ENCODE measurements at places on chromosomes 3 and 15.
A peak's percentile ranks its signal among the peaks of the same experiment; 100 is the strongest.

DNA sequence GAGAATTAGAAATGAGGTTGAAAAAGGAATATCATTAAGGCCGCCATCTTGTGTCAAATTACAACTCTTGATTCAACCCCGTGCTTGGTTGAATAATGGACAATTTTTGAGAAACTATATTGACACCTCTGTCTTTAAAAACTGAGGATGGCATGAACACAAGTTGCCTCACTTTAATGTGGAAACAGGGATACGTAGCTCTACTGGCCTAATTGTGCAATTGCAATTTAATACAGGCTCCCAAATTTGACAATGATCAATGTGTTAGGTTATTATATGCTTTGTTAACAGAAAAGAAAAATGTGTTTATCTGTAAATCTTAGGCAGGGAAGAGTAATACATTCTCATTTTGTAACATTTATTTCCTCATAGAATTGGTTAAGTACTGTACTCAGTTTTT lies 77.1 kb upstream of the MCTP2 start:
- DNase-seq = no peak

DNA sequence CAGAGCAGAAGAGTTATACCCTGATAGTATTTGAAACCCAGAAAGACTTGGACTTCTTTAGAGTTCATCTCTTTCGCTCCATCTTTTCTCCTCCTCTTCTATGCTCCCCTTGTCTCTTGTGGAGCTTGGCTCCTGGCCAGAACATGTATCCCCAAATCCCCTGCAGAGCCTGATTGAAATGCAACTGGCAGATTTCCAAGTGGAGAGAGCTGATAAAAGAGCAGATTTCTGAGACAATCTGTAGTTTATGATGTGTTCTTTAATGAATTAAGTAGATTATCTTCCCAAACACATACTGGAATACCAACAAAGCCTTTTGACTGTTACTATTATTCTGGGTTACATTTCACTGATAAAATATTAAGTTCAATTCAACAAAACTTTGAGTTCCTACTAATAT lies 33.4 kb downstream of the UNC13C start:
- DNase-seq = no peak

- no peak for DNase-seq
Observed at GRCh38 chr15:85763673-85764633, 30.8 kb downstream of the KLHL25 start.

DNA sequence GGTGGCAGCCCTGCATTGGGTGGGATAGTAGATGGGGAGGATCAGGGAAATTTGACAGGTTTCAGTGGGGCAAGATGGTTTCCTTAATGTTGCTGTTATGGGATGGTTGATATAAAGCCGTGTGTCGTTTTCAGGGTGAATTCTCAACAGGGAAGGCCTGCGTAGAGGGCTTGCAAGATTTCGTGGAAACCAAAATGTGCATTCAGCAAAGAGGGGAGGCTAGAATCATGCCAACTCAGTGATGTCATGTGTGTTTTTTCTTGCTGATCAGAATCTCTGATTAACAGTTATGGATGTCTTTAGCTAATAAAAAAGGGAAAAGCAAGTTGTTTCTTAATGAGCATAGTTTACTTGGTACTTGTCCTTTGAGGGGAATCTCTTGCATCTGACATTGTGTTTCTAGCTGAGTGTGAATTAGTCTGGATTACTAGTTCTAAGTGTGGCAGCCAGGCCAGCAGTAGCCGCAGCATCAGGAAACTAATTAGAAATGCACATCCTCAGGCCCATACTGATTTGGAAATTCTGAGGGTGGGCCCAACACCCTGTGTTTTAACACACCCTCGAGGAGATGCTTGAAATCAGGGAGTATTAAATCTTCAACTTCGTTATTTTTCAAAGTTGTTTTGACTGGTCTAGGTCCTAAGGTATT lies 24.8 kb downstream of the MRAS start:
- no peak for DNase-seq

- DNase-seq = no peak
Observed at GRCh38 chr3:119700269-119700919, 2.4 kb upstream of the CFAP91 start.

DNA sequence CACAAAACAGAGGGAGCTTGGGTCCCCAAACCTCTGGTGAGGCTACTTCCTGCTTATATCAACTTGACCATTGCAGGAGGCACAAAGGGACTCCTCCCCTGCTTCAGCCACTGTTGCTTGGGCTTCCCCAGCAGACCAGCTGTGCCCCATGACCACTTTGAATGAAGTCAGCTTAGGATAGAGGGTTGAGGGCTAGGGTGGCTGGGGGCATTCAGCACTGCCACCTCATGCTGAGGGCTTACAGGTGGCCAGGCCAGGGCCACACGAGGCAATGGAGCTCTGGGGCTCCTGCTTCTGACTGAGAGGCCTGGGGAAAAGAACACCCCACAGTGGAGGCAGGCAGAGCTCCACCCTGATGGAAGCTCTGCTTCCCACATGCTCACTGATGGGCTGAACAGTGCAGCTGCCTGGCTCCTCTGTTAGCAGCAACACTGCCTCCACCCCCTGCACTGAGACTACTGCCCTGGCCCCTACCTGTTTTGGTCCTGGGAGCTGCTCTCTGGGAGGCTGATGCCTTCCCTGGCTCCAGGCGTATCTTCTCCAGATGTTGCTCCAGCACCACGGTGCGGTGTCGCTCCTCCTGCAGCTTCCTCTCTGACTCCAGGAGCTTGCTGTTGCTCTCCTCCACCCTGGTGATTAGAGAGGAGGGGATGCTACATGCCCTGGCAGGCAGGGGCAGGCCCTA lies 10.2 kb upstream of the HHATL start:
- no peak for DNase-seq

- DNase-seq = peak; percentile 4
Observed at GRCh38 chr3:109382588-109382987, 45.2 kb upstream of the DPPA4 start.

DNA sequence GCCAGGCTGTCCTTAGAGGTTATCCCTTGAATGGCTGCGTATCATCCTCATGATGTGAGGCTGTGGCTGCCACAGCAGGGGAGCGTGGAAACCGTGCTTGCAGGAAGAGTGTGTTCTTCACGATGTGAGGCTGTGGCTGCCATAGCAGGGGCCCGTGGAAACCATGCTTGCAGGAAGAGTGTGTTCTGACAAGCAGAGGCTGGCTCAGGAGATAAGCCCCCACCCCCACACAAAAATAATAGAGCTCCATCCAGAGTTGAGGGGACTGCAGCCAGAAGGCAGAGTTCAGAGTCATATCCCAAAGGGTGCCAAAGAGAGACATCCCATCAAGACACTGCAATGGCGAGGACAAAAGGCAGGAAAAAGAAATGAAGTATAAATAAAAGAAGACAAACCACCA lies 22.6 kb upstream of the BDH1 start:
- no peak for DNase-seq

DNA sequence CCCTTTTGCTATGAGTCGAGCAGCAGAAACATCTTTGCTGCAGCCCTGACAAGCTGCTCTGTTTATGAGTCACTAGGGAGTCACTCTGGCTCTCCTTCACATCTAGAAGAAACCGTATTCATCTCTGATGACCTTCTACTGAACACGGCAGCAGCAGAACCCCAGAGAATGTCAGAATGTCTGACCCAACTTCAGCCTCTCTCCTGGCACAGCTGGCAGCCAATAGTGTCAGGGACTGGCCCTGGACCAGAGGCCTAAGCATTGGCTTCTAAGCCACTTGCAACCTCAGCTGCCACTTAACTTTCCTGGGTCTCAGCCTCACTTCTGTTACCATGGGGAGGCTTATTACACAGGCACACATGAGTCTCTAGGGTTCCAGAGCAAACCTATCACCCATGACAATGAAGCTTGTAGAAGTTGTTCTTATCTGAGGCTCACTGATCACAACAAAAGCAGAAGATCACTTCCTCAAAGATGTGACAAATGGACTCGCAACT lies 184.1 kb upstream of the TLE3 start:
- DNase-seq = no peak

DNA sequence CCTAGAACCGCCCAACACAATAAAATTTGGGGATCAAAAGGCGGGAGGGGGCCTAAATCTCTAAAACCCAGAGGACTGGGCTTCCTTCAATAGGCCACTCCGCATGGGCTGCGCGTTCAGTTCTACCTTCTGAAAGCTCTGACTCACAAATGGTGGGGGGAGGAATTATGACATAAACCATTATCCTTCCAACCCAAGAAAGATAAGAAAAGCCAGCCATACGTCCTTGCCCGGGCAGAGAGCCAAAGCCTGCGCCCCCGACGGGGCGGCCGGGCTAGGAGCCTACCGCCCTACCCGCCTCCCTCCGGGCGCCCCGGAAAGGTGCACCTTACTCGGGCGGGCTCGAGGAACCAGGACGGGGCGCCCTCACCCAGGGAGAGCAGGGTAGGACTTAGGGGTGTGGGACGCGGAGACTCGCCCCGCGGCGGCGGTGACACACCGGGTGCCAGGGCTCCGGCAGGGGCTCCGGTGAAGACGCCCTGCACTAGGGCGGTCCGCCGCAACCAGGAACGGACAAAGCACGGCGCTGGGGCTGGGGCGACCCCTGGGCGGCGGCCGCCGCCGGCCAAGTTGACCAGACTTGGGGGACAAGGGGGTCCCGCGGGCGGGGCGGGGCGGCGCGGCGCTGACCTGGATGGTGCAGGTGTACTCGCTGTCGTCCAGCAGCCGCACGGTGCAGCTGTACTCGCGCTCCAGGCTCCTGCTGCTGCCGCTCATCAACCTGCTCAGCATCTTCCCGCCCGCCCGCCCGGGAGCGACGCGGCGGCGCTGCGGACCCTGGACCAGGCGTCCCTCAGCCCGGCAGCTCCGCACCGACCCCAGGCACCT lies 534 bp downstream of the FRMD5 start:
- peak; percentile 21 for DNase-seq

DNA sequence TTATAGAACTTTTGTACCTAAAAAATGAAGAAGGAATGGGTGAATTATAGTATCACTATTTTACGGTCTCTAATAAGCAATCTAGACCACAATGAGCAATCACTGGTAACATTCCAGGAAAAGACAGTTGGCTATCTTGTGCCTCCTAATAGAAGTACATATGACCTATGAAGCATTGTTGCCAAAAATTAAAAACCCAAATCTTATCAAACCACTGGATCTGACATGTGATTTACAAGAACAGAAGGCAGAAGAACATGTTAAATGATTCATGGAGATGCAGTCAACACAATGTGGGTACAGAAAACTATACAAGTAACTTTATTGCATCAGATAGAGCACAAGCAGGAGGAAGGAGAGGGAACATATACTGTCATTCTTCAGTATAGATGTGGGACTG lies 14.5 kb upstream of the HYKK start:
- no peak for DNase-seq

DNA sequence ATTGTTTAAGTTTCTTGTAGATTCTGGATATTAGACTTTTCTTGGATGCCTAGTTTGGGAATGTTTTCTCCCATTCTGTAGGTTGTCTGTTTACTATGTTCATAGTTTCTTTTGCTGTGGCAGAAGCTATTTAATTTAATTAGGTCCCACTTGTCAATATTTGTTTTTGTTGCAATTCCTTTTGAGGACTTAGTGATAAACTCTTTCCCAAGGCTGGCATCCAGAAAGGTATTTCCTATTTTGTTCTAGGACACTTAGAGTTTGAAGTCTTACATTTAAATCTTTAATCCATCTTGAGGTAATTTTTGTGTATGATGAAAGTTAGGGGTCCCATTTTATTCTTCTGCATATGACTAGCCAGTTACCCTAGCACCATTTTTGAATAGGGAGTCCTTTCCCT lies 54.9 kb downstream of the MME start:
- DNase-seq = no peak

- no peak for DNase-seq
Observed at GRCh38 chr3:8979262-8979661, 16.0 kb upstream of the RAD18 start.

- no peak for DNase-seq
Observed at GRCh38 chr15:69395991-69396390, 18.2 kb upstream of the KIF23 start.

- no peak for DNase-seq
Observed at GRCh38 chr15:77748078-77749064, 115.7 kb upstream of the LINGO1 start.

DNA sequence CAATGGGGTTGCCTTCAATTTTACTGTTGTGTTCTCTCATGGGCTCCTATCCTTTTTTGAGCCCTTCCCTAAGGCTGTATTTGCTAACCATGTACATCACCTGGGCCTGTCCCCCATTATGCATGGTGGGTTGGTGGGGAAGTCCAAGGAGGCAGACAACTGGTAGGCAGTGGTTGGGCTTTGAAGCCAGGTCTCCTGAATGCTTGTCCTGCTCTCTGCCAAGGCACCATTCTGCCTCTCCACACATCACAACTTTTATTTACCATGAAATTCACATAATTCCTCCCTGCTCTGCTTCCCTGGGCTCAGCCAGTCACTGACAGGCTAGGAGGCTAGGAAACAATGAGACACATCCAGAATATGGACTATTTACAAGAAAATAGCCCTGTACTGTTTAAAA lies 41.0 kb upstream of the COPB2 start:
- no peak for DNase-seq

- no peak for DNase-seq
Observed at GRCh38 chr15:85337425-85338074, 42.9 kb upstream of the AKAP13 start.

DNA sequence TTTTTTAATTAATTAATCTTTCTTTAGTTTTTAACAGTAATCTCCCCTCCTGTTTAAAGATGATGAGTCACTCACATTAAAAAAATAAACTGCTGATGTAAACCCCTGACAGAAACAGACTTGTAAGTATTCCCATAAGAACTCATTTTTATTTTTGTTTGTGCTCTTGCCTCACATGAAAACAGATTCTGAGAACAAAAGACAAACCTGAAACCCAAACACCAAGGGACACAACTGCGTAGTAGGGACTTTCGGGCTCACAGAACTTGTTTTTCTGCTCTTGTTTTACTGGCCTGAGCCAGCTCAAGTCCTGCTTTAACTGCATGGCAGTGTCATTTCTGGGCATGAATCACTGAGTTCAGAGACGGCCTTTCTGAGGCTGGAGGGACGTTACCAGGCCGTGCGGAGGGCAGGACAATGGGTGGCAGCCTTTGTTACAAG lies 600.8 kb downstream of the FOXP1 start:
- DNase-seq = peak; percentile 11

GRCh38 chr3:38843898-38844297 lies 27.9 kb upstream of the SCN10A start:
- DNase-seq = peak; percentile 42

DNA sequence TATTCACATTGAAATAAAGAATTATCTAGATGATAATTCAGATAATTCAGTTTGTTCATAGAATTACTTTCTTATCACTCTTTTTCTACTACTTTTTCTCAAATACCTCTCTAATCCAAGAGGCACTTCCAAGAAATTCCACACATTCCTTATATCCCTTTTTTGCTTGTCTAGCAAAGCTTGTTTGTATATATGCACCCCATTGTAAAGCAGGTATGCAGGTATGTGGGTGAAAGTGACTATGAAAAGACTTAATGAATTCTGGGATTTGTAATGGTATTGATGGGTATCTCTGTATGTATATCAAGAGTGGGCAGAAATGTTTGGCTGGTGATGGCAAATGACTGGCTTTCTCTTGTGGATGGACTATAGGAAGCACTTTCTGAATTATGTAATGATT lies 94.1 kb upstream of the FGF7 start:
- no peak for DNase-seq

- DNase-seq = no peak
Observed at GRCh38 chr15:38540510-38540909, 24.1 kb downstream of the RASGRP1 start.
